ENCODE measurements at places on chromosomes 12 and 14.
A peak's percentile ranks its signal among the peaks of the same experiment; 100 is the strongest.

- peak; percentile 56 for DNase-seq
Measured at GRCh38 chr14:78254911-78255461, 84.8 kb downstream of the NRXN3 start.

DNA sequence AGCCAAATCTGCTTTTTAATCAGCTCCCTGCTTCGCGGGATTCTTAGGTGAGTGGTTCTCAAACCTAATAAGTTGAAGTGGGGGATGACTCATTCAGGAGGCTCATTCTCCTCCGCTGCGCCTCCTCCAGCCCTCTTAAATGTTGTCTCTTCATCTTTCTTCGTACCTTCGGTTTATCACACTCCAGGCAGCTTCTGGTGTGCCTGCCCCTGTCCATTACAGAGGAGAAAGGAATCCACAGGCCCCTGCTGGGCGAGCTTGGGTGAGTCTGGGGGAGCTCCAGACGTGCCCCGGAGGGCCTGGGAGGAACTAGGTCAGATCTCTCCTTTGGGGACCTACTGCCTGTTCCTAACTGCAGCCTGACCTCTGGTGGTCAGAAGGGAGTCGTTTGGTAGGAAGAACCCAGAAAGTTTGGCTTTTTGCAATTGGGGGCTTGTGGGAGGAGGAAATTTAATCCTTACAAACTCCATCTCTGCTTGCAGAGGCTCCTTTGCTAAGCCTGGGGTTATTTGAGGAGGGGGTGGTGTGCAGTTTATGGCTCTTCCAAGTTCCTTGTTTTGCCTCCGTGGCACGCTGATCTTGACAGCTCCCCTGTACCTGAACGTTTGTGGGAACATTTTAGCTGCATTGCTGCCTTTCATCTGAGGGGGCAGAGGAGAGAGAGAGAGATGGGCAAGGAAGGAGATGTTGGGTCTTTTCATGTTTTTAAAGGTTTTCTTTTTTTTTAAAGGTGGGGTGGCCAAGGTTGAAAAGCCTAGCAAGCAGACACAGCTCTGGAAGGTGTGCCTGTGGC is 84.1 kb upstream of the GNG2 start:
- peak; percentile 79 for DNase-seq

- no peak for DNase-seq
Measured at GRCh38 chr12:22299294-22299912, 35.1 kb downstream of the ST8SIA1 start.

DNA sequence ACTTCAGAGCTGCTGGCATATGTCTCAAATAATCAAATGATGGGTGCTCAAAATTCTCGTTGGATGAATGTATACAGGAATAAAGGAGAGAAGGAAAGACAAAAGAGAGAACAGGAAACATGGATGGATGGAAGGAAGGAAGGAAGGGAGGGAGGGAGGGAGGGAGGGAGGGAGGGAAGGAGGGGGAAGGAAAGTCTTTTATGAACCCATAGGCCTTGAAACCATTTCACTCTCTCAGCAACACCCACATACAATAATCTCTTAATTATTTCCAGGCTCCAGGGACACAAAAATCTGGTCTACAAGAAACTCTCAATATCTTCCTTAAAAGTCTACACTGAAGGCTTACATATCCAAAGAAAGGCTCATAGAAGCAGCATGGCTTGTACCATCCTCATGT is 363.4 kb upstream of the TMPO start:
- no peak for DNase-seq

DNA sequence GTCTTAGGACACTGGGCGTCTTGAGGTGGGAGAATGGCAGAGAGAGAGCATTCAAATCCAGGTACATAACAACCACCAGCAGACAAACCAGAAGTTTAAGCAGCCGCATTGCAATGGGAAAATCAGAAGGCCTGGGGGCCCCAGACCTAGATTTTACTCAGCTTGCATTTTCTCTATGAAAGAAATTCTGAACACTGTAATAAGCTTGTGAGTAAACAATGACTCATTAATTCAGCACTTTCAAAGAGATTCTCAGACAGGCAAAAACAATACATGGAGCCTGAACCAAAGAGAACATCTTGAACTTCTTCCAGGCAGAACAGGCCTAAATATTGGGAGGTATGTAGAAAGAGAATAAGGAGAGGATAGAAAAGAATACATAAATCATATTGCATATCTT is 69.8 kb upstream of the IFNG-AS1 start:
- DNase-seq = peak; percentile 31

GRCh38 chr12:80807640-80808288 is 91.1 kb downstream of the MYF5 start:
- DNase-seq = no peak

DNA sequence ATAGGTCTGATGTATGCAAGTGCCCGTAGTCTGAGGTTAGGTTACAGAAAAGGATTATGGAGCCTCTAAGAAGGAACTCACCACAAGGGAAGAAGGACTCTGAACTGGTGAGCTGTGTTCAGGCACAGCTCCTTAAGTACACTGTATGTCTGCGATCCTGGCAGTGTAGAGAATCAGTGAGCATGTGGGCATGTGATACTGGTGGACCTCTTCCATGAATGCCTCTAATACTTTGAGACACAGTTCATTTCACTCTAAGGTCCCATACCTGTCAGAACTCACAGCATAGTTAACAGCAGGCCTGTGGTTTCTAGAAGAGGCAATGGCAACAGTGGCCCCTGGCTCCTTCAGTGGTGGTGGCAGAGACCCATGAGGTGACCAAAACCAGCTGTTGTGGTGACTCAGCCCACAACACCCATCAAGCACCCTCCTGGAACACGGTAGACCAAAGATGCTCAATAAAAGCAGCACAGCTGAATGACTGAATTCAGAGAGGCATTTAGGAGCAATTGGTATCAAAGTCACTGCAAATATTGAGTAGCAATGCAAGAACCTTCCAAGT is 6.9 kb upstream of the OR6J1 start:
- DNase-seq = peak; percentile 69

GRCh38 chr14:21268617-21269251 is 508 bp downstream of the HNRNPC start:
- DNase-seq = peak; percentile 63

DNA sequence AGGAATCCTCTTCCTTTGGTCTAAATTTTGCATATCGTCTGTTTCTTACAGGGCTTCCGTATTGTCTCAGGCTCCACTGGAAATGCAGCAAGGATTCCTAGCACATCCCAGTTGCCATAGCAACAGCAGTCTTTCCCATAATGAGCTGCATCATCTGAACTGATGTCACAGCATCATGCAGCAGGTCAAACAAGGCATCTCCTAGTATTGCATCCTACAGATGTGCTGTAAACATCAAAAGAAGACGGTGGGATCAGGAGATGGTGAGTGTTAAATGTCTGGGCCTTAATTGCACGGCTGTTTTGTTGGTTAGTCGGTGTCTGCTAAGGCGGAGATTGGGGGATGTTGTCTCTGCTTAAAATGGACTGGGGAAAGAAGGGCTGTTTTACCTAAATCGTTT is at the start of gene AKAP6:
TSS of gene AKAP6 (plus strand) at position 153 of the 400 bp plus-strand sequence. CDS start 104,196 bp downstream, outside the sequence.
- no peak for DNase-seq

- DNase-seq = peak; percentile 31
Measured at GRCh38 chr12:65740506-65740872, 83.8 kb upstream of the HMGA2 start.

DNA sequence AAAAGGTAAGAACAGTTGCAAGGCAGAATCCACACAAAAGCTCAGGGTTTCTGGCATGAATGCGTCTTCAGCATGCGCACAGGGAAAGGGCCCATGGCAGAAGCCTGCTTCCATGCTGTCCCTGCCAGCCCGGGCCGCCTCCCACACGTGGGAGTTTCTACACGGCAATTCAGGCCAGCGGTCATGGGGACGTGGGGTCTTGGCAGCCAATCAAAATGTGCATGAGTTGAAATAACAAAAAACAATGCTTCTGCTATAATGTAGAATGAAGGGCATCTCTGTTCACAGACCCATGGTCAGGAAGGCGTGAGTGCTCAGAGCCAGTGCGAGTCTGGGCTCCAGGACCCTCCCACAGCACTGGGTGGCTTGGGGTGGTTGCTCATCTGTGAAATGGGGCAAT is 28.6 kb downstream of the AMN start:
- no peak for DNase-seq

- no peak for DNase-seq
Measured at GRCh38 chr12:132836795-132837331, 8.2 kb upstream of the GOLGA3 start.

- no peak for DNase-seq
Measured at GRCh38 chr12:121751034-121751433, 38.5 kb downstream of the TMEM120B start.

GRCh38 chr14:70563417-70563816 is 28.6 kb upstream of the ADAM20 start:
- no peak for DNase-seq

- DNase-seq = no peak
Measured at GRCh38 chr12:122888232-122888752, 7.6 kb downstream of the VPS37B start.
